Esophagus muscularis mucosa (tissue), 4 donors: ENCODE measurements at places on chromosomes 1 and 21. TPM values are rescaled to one million over a fixed set of nuclear protein-coding genes. Genes with fewer than 3 reads are reported as not detected.

MTARC1 gene
- total RNA-seq, result 4.2 TPM

LGR6 gene
- total RNA-seq, result under 0.01 TPM

NTMT2 gene
- not detected for total RNA-seq

P3R3URF gene
- not detected for total RNA-seq

PLK3 gene
- total RNA-seq, result 46.4 TPM

RCSD1 gene
- total RNA-seq, result 18.7 TPM

TNFAIP8L2 gene
- total RNA-seq, result 4.6 TPM

SELE gene
- total RNA-seq, result 1.4 TPM
